ENCODE measurements at places on chromosomes 6 and 20.

- DNase-seq, result no peak
Measured at GRCh38 chr6:53814353-53814752, 19.5 kb downstream of the LRRC1 start.

GRCh38 chr20:41086402-41087324 is 50.7 kb upstream of the PLCG1 start:
- DNase-seq, result no peak

DNA sequence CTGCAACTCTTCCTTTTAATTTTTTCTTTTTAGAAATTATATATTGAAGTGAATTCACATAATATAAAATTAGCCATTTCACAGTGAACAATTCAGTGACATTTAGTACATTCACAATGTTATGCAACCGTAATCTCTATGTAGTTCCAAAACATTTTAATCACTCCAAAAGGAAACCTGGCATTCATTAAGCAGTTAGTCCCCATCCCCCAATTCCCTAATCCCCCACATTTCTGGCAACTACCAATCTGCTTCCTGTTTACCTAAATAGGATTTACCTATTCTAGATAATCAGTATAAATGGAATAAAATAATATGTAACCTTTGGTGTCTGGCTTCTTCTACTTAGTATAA is 8.5 kb upstream of the DDX27 start:
- DNase-seq, result no peak

GRCh38 chr20:46920114-46920513 is 25.5 kb downstream of the EYA2 start:
- DNase-seq, result no peak

DNA sequence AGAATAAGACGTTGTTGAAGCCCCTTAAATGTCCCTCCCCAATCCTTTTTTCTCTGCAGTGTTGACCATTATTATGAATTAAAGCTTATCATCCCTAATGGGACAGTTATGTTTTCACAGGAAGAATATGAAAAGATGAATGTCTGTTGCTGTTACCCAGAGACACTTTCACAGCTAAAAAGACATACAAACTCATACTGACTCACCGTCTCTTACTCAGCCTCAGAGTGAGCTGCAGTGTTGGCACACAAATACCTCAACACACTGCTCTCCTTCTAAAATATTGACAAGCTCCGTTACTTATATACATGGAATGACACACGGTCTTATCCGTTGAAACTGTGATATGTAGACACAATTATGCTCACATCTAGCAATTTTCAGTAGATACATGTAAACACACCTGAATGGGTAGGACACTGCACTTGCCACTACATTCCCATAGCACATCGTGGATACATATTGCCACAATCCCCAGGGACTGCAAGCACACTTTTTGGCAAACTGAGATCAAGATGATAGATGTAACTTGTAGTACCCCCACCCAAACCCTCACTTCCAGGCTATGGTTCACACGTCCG is 9.6 kb upstream of the SAPCD1 start:
- no peak for DNase-seq

- no peak for DNase-seq
Measured at GRCh38 chr6:94955156-94955555, 622.2 kb upstream of the MANEA start.

GRCh38 chr20:48149902-48150301 is 364.6 kb upstream of the SULF2 start:
- no peak for DNase-seq

DNA sequence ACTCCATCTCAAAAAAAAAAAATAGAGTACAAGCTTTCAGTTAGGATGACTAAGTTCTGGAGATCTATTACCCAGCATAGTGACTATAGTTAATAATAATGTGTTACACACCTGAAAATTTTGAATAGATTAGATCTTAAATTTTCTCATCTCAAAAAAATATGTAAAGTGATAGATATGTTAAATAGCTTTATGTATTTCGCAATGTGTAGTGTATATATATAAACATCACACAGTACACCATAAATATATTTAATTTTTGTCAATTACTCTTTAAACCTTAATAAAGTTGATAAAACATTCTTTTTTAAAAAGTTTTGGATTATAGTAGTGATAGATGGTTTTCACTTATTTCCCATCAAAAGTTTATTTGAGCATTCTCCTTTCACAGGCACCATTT is 25.6 kb upstream of the LOC128125822 start:
- no peak for DNase-seq

DNA sequence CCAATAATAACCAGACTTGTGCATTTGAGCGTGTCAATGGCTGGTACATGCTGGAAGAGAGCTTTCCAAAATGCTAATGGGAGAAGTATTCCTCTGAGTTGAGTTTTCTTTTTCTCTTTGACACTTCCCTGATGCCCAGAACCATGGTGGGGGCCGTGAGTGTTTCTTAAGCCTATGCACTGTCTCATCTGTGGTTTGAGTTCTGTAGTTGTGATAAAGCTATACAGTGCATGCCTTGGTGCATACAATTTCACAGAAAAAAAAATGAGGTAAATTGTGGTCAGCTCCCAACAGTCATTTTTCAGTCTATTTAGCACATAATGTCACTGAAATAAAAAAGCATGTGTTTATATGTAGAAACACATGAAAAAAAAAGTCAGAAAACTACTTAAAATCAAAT is 204.8 kb downstream of the HDGFL1 start:
- DNase-seq, result no peak

DNA sequence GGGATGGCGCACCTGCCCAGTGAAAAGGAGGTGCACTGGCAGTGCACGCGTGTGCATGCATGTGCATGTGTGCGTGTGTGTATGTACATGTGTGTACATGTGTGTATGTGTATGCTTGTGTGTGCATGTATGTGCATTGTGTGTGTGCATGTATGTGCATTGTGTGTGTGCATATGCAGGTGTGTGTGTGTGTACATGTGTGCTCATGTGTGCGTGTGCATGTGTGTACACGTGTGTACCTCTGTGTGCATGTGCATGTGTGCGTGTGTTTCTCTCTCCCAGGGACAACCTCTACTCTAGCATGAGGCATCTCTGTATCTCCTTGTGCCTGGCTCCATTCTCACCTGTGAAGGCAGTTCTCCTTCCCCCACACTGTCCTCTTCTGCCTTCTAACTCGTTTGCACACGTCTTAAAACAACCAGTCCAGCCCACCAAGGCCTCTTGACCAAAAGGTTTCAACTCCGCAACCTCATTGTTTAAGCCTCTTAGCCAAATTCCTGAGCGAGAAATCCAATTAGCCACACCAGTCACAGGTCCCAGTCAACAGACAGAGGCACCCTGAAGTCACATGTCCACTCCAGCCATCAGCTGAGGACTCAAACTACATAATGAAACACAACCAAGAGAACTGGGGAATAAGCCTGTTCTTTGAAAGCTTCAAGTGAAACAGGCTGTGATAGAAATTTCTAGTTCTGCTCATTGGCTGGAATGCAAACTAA is 103.5 kb upstream of the PTPRT start:
- no peak for DNase-seq

DNA sequence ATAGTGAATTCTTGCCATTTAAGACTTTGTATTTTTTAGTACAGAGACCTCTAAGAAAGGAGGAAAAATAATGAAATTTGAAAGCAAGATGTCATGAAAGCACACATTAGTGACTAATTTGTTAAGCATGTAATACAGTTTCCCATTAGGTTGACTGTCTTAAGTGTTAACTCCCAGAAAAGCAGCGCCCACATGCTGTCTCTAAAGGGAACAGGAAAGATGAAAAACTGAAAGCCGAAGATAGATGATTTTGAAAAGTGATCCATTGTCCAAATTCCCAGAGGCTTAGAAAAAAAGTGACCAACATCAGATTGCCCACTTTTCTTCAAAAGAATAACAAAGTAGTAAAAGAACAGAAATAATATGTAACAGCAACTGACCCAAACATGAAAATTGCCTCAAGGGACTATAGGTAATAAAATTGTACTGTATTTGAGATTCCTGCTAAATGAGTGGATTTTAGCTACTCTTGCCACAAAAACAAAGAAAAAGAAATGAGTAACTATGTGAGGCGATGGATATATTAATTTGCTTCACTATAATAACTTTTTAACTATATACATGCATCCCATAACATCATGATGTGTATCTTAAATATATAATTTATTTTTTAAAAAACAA is 83.2 kb upstream of the OGFRL1 start:
- DNase-seq, result no peak

GRCh38 chr20:4929686-4930397 is 71.5 kb downstream of the SLC23A2 start:
- no peak for DNase-seq

- no peak for DNase-seq
Measured at GRCh38 chr6:15526212-15526701, 136.6 kb downstream of the DTNBP1 start.

GRCh38 chr6:106630366-106630765 is 988 bp downstream of the QRSL1 start:
- no peak for DNase-seq

DNA sequence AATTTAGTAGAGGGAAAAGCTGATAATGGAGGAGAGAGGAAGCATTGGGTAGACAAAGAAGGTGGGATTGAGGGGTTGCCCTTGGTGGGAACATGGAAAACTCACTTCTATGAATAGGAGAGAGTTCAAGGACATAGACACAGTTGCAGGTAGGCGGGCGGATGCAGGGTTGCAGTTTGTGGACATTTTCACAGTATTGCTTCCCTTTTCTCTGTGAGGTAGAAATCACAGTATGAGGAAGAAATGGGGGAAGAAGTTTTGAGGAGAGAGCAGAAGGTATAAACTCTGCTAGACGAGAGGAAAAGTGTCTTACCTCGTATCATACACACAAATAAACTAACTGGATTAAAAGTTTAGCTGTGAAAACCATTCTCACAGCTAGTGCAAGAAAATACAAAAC is 200.7 kb upstream of the ECI2 start:
- no peak for DNase-seq

- DNase-seq, result no peak
Measured at GRCh38 chr6:118968416-118968815, 33.5 kb upstream of the MCM9 start.

DNA sequence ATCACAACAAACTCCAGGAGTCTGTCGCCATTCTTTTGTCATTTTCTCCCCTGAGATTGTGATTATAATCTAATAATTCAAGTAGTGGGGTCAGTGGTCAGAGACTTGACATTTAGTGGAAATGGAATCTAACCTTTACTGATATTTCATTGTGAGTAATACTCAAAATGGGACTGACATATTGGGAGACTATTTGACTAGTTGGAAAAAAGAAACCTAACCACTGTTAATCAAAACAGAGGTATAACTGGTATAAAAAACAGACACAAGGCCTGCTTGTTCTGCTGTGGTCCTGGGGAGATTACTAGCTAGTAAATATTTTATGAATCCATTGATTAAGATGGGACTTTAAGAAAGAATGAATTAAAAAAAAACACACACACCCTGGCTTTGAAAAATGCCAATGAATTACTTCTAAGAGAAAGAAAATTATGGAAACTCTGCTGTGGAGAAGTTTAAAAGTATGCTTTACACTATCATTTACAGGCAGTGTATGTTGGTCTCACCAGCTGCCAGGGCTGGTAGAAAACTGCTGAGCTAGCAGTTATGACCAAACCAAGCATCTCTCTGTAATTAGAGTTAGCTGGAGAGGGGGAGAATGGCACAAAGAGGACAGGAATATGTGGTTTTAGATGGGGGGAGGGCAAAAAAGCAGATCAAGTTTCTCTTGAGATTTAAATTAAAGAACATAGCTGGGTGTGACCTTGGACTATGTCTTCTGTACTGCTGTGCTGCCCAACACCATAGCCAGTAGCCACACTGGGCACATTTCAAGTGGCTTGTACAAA is 103.7 kb downstream of the FYN start:
- DNase-seq, result no peak

DNA sequence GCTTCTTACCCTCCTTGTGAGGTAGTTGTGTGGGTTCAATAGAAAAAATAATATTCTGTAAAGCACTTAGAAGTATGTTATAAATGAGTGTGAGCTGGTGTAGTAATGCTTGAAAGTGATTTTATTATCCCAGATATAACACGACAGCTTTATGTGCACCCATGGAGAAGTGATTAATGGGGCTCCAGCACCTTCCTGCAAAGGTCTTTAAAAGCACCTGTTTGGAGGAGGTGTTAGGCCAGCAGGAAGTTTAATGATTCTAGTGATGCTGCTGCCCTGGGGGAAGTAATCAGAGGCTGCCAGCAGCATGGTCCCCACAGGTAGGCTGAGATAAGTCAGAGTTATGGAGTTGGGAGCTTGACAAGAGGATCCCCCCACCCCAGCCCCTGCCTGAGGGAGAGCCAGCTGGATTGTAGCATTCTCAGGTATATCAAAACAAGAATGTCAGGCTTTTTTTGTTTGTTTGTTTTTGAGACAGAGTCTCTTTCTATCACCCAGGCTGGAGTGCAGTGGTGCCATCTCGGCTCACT is 166.3 kb downstream of the PHACTR1 start:
- no peak for DNase-seq

- DNase-seq, result peak; percentile 52
Measured at GRCh38 chr20:41003143-41003935, 25.3 kb upstream of the TOP1 start.

DNA sequence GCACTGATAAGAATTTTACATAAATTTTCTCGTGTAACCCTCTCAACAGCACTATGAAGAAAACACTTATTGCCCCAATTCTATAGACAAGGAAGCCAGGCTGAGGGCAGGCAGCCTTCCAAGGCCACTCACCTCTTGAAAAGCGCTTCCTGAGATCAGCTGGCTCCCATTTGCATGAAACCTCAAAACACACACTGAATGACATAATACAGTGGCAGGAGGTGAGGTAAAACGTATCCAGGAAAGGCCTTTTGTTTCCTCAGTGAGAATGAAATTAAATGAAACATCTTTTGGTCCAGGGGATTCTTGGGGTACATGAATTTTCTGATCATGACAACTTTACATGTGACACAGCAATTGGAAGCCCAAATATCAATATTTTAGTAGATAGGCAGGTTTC is 112.5 kb downstream of the WDR27 start:
- DNase-seq, result no peak

DNA sequence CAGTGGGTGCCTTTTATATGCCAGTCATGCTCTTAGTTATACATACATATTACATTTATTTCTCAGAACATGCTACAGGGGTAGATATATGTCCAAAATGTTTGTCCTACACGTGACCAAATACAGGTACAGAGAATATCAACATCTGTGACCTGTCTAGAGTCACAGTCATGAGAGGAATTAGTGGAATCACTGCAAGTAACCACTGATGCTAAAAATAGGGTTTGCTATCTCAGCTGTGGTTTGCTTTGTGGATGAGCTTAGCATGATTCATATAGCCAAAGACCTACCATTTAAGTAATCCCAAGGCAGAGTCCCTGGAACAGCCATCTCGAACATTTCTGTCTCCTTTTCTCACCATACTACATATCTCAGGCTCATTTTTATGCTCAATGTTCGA is 32.3 kb downstream of the GSTA3 start:
- DNase-seq, result no peak

GRCh38 chr6:16257999-16258708 is 19.8 kb downstream of the GMPR start:
- no peak for DNase-seq
